Stimulated activated CD8-positive, alpha-beta memory T cell treated with anti-CD3 and anti-CD28 coated beads, Interleukin-4, amount 100 ng/mL, for 1 hour (primary cell): ENCODE measurements at places on chromosomes 6 and 20.

DNA sequence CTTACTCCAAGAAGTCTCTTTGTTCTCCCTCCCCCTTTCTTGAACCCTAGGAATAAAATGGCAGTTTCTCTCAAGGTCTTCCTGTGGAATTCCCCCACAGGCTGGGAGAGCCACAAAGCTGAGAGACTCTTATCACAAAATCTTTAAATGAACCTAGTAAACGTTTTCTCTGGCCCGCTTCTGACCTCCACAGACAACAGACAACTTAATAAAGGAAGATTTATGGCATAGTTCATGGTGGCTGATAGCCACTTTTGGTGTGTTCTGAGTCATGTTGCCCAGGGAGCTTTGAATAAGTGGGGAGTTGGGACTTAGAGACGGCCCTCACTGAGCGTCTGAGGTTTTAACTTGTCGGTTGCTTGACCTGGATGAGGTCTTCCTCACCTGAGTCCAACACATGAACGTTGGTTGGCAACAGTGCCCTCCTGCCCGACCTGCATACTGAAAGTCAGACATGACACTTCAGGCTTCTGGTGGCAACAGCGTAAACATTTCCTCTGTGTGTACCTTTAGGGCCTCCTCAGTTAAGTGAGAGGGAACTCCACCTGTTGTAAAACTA lies 124.1 kb downstream of the FOXO3 start:
- DNase-seq = no peak

GRCh38 chr6:5763407-5763806 lies 243.3 kb downstream of the NRN1 start:
- DNase-seq = no peak

- no peak for DNase-seq
Measured at GRCh38 chr6:32890831-32891230, 36.8 kb downstream of the PSMB9 start.

DNA sequence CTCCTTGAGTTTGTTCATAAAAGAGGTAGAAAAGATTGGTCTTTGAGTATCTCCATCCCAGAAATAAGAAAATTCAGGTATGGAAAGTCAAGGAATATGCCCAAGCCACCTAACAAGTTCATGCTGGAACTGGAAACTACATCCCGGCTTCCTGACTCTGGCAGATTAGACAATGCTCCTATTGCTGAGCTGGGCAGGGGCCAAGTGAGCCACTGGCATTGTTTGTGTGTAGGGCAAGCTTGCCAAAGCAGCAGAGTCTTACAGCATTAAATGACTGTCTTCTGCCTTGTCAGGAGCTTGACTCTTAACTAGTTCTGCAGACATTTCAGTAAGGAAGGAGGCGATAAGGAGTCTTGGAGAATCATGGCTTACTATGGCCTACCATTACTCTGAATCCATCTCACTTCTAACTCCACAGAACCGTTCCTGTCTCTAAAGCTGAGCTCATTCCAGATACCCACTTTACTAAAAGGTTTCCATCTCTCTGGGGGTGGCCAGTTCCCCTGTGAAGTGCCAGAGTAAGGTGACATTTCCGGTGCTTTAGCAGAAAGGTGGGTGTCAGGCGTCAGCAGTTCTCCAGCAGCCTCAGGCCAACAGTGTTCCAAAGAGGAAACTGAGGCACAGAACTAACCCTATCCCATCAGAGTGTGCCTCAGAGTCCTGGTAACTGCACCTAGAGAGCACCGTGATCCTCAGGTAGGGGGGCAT lies 30.1 kb downstream of the PRDM1 start:
- DNase-seq = no peak

DNA sequence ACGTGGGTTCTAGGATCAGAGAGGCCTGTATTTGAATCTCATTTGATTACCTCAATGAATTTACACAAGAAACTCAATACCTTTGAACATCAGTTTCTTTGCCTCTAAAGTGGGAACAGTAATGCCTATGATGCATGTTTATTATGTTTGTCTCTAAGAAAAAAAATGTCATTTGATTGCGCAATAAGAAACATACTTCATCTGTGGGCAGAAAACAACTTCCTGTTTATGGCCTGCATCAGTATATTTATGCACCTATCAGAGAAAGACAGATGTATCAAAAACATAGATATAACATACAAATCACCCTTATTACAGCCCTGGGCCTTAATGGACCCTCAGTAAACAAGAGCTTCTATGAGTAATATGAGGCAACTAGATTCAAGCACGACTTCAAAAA lies 516.4 kb upstream of the ARID1B start:
- no peak for DNase-seq

- no peak for DNase-seq
Measured at GRCh38 chr6:141313986-141314385, 818.7 kb upstream of the GJE1 start.

- no peak for DNase-seq
Measured at GRCh38 chr6:5435449-5435848, 174.1 kb downstream of the FARS2 start.

- DNase-seq = no peak
Measured at GRCh38 chr6:119234457-119234856, 115.1 kb downstream of the MAN1A1 start.

DNA sequence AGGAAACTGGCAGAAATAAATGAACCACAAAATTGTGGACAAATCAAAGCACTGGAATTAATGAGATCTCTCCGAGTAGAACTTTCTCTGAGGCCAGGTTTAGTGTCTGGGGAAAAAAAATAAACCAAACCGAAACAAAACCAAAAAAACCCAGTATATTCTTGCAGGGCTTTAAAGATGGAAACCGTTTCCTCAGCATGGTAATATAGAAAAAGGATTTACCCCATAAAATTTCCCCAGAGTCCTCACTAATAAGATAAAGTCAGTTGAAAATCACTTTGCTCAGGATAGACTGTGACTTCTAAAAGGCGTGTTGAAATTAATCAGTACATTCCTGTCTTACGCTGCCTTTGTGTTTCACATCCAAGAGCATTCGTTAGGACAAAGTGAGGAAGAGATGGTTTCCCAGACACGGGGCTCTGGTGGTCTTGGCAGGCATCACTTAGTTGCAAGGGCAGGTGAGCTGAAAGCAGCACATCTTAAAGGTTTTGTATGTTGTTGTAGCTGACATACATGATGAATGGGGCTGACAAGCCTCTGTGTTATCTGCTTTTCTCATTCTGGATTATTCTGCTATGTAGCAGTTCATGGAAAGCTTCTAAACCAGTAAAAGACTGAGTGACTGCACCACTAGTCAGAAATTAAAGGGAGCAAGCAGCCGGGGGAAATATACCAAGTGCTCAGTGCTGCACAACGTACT lies 85.2 kb upstream of the PRL start:
- no peak for DNase-seq

DNA sequence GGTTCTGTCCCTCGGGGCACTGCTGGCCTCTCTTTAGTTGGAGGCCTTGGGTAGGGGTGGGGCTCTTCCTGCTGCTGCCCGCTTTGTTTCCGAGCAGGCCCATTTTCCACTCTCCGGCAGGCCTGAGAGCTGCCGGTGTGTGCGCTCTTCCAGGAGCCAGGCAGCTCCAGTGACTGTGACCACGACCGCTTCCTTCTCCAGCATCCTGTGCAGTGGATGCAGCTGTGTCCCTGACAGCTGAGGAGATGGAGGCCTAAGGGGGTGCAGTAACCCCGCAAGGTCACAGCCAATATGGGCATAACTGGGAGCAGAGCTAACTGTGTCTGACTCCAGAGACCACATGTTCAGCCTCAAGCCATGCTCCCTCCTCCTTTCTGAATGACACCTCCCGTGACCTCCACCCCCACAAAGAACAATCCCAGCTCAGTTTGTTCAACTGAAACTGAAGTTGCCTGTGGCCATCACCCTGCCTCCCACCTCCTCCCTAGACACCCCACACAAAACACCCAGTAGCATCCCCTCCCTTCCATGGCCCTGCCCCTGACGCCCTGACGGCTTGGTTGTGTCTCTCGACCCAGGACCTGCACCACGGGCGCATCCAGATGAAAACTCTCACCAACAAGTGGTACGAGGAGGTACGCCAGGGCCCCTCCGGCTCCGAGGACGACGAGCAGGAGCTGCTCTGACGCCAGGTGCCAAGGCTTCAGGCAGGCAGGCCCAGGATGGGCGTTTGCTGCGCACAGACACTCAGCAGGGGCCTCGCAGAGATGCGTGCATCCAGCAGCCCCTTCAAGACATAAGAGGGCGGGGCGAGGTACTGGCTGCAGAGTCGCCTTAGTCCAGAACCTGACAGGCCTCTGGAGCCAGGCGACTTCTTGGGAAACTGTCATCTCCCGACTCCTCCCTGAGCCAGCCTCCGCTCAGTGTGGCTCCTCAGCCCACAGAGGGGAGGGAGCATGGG lies 27.8 kb downstream of the SPATA2 start:
- DNase-seq = no peak

DNA sequence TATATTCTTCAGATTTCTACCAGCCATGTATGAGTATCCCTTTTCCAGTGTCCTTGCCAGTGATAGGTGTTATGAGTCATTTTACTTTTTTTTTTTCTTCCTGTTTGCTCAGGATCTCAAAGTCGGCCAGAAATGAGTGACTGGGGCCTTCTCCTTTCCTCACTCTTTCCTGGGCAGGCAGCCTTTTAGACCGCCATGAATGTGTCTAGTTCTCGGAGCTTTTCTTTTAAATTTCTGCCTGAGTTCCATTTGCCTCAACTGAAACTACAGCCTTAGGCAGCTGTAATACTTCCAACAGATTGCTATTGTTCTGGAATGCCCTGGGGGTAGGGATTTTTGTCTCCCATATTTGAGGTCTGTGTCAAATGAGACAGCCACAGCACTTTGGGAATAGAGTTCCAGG lies 83.7 kb downstream of the STXBP5 start:
- DNase-seq = no peak

DNA sequence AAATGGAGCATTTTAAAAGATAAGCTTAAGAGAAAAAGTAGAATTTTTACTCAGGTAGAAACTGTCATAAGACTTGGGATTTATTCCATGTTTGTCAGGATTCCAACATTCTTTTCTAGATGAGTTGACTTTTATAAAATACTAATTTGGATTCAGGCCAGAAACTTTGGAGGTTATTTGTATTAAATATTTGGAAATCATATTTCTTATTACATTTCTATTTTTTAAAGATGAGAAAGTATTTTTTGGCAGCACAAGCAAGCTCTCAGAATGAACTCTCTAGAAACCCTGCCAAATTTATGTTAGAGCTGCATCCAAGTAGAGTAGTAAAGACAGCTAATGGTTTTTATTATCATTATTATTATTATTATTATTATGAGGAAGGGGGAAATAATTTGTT lies 1014.9 kb upstream of the GJE1 start:
- DNase-seq = no peak

DNA sequence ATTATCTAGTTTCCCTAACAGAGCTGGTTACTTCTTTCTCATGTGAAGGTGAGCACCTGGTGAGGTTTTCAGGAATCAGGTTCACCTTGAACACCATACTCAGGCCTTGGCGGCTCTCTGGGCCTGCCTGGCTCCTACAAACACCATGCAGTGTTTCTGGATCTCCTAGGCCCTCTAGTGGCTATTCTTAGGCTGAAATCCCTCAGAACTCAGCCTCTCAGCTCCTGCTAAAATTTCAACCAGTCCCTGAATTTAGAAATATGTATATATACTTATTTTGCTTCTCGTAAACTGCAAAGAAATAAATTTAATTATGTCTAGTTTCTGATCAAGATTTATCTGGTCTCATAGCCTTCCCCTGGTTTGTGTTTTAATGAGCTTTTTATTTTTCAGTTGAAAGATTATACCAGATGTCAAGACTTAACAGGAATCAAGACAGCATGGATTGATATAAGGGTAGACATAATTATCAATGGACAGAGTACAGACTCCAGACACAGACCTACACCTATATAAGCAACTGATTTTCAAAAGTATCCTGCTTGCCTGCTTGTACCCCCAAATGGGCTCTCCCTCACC lies 55.9 kb downstream of the ANKEF1 start:
- no peak for DNase-seq

- DNase-seq = no peak
Measured at GRCh38 chr6:151847064-151847463, 39.6 kb downstream of the ESR1 start.

GRCh38 chr6:56279331-56280080 lies 32.1 kb upstream of the COL21A1 start:
- no peak for DNase-seq

DNA sequence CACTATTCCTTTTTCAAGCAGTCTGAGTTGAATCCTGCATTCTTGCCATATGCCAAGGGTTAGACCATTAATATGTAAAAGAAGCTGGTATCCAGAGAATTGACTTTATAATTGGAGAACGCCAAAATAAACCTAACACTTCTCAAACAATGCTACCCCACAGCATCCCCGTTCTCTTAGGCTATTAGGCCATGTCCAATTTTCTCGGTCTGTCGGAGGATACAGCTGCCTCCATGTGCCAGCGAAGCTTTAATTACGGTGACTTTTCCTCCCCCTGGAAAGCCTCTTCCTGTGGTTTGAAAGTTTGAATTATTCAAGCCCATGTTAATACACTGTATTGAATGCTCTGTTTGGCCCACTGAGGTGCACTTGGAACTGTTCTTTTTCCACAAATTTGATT lies 60.5 kb downstream of the HS3ST5 start:
- no peak for DNase-seq

GRCh38 chr6:152598421-152598820 lies 38.7 kb downstream of the SYNE1 start:
- DNase-seq = no peak

DNA sequence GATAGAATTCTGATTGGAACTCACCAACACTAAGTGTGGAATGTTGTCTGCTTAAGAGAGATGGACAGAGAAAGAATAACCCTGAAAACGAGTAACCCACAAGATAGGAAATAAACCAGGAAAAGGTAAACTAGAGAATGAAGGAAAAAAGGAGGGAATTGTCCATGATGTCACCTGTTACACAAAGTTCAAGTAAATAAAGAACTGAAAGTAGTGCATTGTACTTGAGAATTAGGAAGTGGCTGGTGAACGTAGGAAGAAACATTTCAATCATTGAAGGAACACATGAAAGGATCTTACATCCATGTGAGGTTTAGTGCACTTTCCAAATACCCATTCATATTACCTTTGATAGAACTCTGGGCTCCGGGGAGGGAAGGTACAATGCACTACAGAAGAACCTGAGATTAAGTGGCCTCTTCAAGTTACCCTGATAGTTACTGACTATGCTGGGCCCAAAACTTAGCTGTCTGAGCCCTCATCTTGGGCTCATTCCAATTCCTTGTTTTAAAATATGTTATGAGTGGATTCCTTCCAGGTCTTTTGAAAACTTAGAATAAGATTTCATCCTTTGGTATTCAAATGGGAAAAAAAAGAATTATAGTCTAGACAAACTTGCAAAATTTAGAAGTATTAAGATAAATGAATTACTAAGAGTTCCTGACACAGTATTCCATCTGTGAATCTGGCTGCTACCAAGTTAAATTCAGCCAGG lies 1.1 kb upstream of the STX7 start:
- no peak for DNase-seq
